ENCODE measurements at places on chromosomes 1 and 21.

- no peak overlapping the region for H3K4me3 ChIP-seq
- no peaks in the 10 kb centered on the region for H3K27me3 ChIP-seq
- H3K4me1 ChIP-seq, result peaks cover 70% of the 10 kb centered on the region
- peak overlapping the region; percentile 65 for H3K27ac ChIP-seq
- peak; percentile 78 for DNase-seq
These were observed 106.7 kb downstream of the HIVEP3 start for GRCh38 chr1:41812051-41812450.

GRCh38 chr1:113929750-113930498 lies 800 bp downstream of the HIPK1 start:
- H3K4me3 ChIP-seq, result peak overlapping the region; percentile 72
- H3K27me3 ChIP-seq, result no peaks in the 10 kb centered on the region
- H3K27ac ChIP-seq, result peak overlapping the region; percentile 86
- DNase-seq, result peak; percentile 48

- no peak for DNase-seq
- peaks cover 58% of the 10 kb centered on the region for H3K27me3 ChIP-seq
- H3K36me3 ChIP-seq, result no peaks in the 10 kb centered on the region
- H3K27ac ChIP-seq, result no peak overlapping the region
These were observed 69.3 kb upstream of the CASZ1 start for GRCh38 chr1:10865518-10866320.

- DNase-seq, result no peak
- H3K36me3 ChIP-seq, result peaks cover 88% of the 10 kb centered on the region
- H3K4me1 ChIP-seq, result peaks cover 35% of the 10 kb centered on the region
- H3K27ac ChIP-seq, result peak overlapping the region; percentile 81
- no peaks in the 10 kb centered on the region for H3K27me3 ChIP-seq
These were observed 44.2 kb upstream of the PIGV start for GRCh38 chr1:26743426-26744059.

DNA sequence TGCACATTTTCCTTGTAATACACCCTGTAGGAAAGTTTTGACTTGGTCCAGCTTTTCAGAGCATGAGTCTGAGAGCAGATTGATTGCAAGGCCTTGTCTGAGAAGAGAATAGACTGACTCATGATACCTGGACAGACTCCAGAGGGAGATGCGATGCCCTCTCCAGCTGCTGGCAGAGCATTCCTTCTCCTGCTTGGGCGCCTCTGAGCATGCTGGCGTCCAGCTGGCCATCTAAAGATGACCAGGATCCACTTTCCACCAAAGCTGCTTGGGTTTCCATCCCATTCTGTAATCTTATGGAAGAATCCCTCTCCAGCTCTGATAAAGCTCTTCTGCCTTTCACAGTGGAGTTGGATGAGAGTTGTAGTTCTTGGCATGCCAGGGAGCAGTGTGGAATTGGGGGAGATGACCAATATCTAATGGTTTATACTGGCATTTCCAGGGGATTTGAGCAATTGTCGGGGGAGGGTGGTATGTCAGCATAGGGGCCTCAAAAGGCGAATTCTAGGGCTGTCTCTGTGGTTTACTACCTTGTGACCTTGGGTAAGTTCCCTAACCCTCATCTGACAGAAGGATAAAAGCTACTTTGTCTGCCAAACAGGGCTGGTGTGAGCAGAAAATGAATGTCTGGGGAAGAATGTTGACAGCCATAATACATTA lies 19.5 kb downstream of the SZRD1 start:
- H3K4me1 ChIP-seq, result peaks cover 6% of the 10 kb centered on the region
- H3K4me3 ChIP-seq, result no peak overlapping the region
- DNase-seq, result no peak
- H3K27ac ChIP-seq, result no peak overlapping the region
- H3K27me3 ChIP-seq, result no peaks in the 10 kb centered on the region

- no peak for DNase-seq
- no peak overlapping the region for H3K4me3 ChIP-seq
- H3K4me1 ChIP-seq, result no peaks in the 10 kb centered on the region
- no peak overlapping the region for H3K27ac ChIP-seq
These were observed 143.5 kb downstream of the ASTN1 start for GRCh38 chr1:177020851-177021589.

DNA sequence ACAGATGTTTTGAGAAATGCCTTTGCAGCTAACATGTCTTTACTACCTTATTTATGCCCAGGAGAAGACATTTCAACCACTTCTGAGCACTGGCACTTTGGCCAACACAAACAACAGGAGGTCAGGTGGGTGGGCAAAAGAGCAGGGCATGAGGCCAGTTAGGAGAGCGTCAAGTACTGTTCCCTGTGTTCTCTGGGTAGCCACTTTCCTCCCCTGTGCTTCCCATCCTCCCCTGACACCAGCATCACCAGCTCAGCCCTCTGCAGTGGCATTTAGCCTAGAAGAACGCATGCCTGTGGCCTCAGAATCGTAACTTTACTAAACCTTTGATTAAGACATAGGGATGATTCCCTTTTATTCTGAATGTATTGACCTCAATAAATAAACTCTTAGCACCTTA lies 18.3 kb downstream of the BTG2 start:
- no peaks in the 10 kb centered on the region for H3K27me3 ChIP-seq
- no peak overlapping the region for H3K4me3 ChIP-seq
- no peak for DNase-seq
- H3K36me3 ChIP-seq, result no peaks in the 10 kb centered on the region
- H3K4me1 ChIP-seq, result peaks cover 94% of the 10 kb centered on the region
- H3K27ac ChIP-seq, result peak overlapping the region; percentile 98

GRCh38 chr1:8599646-8600212 lies 217.7 kb downstream of the RERE start:
- no peak for DNase-seq
- no peak overlapping the region for H3K4me3 ChIP-seq
- H3K4me1 ChIP-seq, result no peaks in the 10 kb centered on the region
- no peaks in the 10 kb centered on the region for H3K36me3 ChIP-seq
- no peaks in the 10 kb centered on the region for H3K27me3 ChIP-seq

GRCh38 chr1:105632342-105633196 lies 1423.9 kb upstream of the PRMT6 start:
- H3K4me1 ChIP-seq, result no peaks in the 10 kb centered on the region
- no peaks in the 10 kb centered on the region for H3K36me3 ChIP-seq
- H3K27me3 ChIP-seq, result no peaks in the 10 kb centered on the region
- H3K27ac ChIP-seq, result no peak overlapping the region
- H3K4me3 ChIP-seq, result no peak overlapping the region
- no peak for DNase-seq

DNA sequence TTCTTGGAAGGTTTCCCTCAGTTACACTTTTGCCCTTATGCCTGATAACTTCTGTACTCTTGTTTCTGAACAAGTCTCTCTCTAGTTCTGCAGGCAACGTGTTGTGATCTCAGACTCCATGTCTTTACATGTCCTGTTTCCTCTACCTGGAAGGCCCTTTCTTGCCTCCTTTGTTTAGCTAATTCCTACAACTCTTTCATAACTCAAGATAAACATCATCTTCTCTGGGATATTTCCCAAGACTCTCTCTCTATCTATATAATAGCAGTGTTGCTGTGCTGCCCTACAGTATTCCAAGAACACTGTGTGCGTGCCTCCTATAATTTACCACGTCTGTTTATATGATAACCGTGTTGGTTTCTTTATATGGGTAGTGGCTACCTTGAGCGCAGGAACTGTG lies 47.8 kb downstream of the CHRM3 start:
- DNase-seq, result no peak
- no peak overlapping the region for H3K27ac ChIP-seq

GRCh38 chr1:90694846-90695245 lies 22.3 kb downstream of the BARHL2 start:
- H3K27me3 ChIP-seq, result no peaks in the 10 kb centered on the region
- H3K4me3 ChIP-seq, result no peak overlapping the region
- H3K27ac ChIP-seq, result no peak overlapping the region
- H3K36me3 ChIP-seq, result no peaks in the 10 kb centered on the region

GRCh38 chr1:211783897-211784296 lies 46.7 kb downstream of the LPGAT1 start:
- H3K27ac ChIP-seq, result no peak overlapping the region
- no peak overlapping the region for H3K4me3 ChIP-seq
- peaks cover 11% of the 10 kb centered on the region for H3K36me3 ChIP-seq
- no peak for DNase-seq
- no peaks in the 10 kb centered on the region for H3K27me3 ChIP-seq

DNA sequence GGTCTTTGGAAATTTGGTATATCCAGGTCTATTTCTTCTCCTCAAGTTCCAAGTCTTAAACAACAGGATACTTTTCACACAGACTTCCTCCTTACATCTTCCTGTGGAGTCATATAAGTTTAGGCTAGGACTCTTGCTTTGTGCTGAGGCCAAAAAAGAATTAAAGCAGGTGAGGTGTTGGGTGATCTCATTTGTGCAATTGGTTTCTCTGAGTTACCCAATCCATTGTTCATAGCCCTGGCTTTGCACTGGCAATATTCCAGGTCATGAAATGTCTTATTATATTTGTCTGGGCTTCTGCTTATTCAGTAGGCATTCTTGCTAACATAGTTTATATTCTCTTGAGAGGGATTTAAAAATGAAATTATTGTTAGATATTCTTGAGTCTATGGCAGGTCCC lies 14.1 kb upstream of the KIAA0040 start:
- DNase-seq, result no peak
- H3K4me3 ChIP-seq, result no peak overlapping the region
- H3K36me3 ChIP-seq, result no peaks in the 10 kb centered on the region
- no peak overlapping the region for H3K27ac ChIP-seq
- H3K4me1 ChIP-seq, result peaks cover 46% of the 10 kb centered on the region
- H3K27me3 ChIP-seq, result no peaks in the 10 kb centered on the region

DNA sequence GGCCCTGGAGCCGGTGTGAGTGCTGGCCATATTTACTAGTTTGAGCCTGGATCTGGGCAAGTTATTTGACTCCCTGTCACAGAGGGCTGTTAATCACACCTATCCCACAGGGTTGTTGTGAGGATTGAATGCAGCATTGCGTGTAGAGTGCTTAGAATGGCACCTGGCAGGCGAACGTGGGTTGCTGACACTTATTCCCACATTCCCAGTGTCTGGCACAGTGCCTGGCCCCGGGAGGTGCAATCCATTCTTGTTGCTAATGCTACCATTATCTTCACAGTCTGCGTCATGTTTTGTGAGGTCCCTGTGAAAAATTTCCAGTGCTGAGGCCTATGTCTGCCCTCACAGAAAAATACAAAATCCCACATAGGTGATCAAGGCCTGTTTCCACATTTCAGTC lies 66.1 kb downstream of the CD2 start:
- no peaks in the 10 kb centered on the region for H3K27me3 ChIP-seq
- H3K36me3 ChIP-seq, result no peaks in the 10 kb centered on the region
- no peak for DNase-seq
- no peak overlapping the region for H3K4me3 ChIP-seq
- peak overlapping the region; percentile 11 for H3K27ac ChIP-seq
